ENCODE measurements at places on chromosomes 2 and 18.

DNA sequence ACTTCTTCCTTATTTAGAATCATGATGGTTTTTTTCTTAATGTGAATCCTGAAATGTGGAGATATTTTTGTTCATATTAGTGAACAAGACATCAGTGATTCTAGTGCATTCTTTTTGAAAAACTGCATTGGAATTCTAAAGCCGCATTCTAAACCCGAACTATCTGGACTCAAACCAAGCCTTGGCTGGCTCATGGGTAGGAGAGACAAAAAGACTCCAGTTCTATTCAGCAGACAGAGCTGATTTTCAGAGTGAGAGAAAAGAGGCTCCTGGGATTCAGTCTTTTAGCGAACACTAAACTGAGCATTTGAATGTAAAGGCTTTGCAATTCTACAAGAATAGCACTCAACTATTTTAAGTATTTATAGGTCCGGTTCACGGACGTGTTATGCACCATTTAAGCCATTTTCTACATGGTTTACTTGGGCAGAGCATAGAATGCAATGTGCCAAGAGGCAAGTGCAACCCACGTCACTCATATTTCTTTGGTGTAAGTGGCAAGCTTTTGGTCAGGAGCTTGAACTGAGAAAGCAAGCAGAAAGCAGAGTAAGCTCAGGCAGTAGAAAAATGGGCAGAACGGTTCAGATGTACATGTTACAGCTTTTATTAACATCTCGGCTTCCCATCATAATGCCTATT is 227.3 kb upstream of the RAB12 start:
- DNase-seq: no peak

GRCh38 chr18:6504605-6505497 is 90.1 kb upstream of the L3MBTL4 start:
- DNase-seq: no peak

GRCh38 chr2:171104379-171104778 is 56.3 kb downstream of the TLK1 start:
- no peak for DNase-seq

GRCh38 chr2:61727746-61728145 is 126.1 kb downstream of the FAM161A start:
- no peak for DNase-seq

GRCh38 chr2:42854207-42854818 is 61.9 kb upstream of the HAAO start:
- no peak for DNase-seq

Measured in mucosa of descending colon (tissue), 3 donors.